ENCODE measurements at places on chromosomes 5 and 9.

GRCh38 chr9:122096620-122097415 lies 3.7 kb upstream of the TTLL11 start:
- DNase-seq = no peak

DNA sequence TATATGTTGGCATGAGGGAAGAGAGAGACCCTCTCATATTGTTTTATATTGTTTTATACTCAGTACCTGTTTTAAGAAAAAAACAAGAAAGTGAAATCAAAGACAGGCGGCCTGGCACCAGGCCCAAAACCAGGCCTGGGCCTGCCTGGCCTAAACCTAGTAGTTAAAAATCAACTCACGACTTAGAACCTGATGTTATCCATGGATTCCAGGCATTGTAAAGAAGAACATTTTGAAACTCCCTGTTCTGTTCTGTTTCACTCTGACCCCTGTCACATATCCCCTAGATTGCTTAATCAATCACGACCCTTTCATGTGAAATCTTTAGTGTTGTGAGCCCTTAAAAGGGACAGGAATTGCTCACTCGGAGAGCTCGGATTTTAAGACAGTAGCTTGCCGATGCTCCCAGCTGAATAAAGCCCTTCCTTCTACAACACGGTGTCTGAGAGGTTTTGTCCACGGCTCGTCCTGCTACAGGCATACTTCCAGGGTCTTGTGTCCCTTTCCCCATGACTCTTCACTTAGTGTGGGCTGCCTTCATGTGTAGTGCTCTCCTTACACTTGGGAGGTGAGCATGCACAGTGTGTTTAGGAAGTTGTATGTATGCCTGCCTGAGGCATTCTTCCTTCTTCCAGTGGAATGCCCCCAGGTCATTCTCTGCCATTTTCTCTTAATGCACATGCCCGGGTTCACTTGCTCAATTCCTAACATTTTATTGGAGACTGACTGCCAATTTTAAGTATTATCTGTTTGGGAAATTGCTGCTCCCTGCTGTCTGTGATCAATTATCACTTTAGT lies 17.8 kb downstream of the TBCA start:
- DNase-seq = no peak

GRCh38 chr5:86971034-86971571 lies 296.6 kb upstream of the RASA1 start:
- DNase-seq = peak; percentile 28

GRCh38 chr9:133971981-133972941 lies 19.9 kb downstream of the VAV2 start:
- no peak for DNase-seq

- DNase-seq = peak; percentile 32
These were observed 11.3 kb upstream of the TEX10 start for GRCh38 chr9:100364013-100364412.

DNA sequence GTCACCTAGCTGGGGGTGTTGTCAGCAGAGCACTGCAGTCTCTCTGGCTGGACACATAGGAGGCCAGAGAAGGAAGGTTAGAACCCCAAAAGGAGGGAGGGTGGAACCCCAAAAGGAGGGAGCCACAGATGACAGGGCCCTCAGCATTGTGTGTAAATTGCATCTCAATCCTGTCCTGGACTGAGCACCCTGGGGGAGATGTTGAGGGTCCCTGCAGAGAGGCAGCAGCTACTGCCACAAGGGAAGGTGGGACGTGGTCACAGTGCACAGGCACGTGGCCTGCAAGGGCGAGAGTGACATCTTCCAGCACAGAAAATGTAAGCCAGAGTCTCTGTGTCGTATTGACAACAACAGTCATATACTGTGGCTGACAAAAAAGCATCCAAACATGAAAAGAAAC lies 36.5 kb upstream of the CEP72 start:
- DNase-seq = no peak

- DNase-seq = no peak
These were observed 96.4 kb upstream of the SELENOP start for GRCh38 chr5:42908086-42908485.

- DNase-seq = no peak
These were observed 35.5 kb upstream of the ELL2 start for GRCh38 chr5:95996904-95997723.

GRCh38 chr5:112049738-112050137 lies 292.7 kb upstream of the NREP start:
- no peak for DNase-seq

DNA sequence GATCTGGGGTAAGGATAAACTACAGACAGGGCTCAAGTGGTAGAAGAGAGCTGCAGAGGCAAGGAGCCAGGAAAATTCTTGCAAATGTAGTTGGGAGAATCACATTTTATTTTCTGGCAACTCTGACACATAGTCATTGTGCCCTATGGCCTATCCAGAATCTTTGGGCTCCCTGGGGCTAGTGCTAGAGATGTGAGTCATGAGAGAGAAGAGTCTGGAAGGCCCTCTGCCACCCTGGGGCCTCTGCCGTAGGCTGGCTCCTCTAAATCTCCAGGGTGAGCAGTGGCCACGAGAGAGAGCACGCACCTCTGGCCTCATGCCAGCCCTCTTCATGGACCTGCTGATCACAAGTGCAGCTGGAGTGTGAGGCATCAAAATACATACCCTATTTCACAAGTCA lies 74.3 kb upstream of the SSBP2 start:
- no peak for DNase-seq

GRCh38 chr9:7375013-7375511 lies 424.5 kb downstream of the DMAC1 start:
- no peak for DNase-seq

DNA sequence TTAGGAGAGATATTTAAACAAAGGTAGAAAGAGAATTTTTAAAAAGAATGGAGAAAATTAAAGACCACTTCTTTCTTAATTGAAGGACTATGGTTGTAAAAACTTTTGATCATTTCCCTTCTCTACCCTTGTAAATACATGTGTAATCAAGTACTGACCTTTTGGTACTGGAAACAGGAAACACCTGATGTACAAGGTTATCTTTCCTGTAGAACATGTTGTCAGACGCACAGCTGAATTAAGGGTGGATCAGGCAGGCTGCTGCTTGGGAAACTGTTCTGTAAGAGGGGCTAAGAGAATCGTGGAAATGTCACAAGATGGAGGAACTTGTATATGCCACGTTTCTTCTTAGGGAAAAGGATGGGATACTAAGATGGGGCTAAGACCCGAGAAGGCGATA lies 341.6 kb downstream of the ZNF608 start:
- DNase-seq = no peak

- DNase-seq = no peak
These were observed 148.8 kb downstream of the RGS3 start for GRCh38 chr9:113612216-113612747.

DNA sequence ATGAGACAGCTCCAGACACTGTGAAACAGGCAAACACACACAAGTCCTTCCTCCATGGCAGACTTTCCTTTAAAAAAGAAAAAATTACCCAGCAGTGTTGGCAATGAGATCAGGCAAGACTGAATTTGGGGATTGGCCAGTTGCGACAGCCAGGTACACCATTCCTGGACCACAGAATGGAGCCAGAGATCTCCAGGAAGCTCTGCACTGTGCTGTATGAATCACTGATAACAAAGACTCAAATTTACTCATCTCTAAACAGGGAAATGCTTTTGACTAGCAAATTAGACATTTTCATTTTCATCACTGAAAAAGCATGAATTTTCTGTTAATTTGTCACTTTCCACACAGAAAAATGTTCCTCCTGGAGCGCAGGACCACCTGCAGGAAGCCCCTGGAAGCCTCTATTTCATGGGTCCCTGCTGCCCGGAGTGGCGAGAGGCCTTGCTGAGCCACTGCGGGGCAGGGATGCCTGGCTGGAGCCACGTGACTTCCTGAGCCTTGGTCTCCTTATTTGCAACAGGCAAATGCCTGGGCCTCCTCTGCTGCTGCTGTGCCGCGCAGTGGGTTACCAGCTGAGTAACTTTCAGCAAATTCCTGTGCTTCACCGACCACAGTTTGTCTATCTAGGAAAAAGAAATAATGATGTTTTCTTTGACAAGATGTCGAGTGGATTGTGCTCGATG lies 185.9 kb upstream of the ZNF618 start:
- no peak for DNase-seq

GRCh38 chr5:43007911-43008362 lies 32.2 kb downstream of the ANXA2R start:
- DNase-seq = peak; percentile 70

DNA sequence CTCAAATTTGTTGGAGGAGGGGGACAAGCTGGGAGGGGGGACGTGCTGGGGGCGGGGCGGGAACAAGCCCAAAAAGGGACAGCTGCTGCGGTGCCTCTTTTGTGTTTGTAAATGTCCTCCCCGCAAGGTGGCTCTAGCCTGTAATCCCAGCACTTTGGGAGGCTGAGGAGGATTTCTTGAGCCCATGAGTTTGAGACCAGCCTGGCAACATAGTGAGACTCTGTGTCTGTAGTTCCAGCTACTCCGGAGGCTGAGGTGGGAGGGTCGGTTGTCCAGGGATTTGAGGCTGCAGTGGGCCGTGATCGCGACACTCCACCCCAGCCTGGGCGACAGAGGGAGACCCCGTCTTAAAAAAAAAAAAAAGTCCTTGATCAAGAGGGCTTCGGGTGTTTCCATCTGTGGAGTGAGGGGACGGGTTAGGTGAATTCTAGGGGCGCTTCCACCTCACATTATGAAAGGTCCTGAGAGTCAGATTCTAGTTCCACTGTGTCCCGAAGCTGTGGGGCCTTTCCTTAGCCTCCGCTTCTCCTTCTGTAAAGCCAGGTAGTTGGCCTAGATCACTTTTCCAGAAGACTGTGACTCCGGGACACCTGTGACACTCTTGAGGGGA lies 779 bp upstream of the CTNNA1 start:
- DNase-seq = peak; percentile 67

- DNase-seq = no peak
These were observed 571.2 kb upstream of the WWC1 start for GRCh38 chr5:167720259-167720658.

DNA sequence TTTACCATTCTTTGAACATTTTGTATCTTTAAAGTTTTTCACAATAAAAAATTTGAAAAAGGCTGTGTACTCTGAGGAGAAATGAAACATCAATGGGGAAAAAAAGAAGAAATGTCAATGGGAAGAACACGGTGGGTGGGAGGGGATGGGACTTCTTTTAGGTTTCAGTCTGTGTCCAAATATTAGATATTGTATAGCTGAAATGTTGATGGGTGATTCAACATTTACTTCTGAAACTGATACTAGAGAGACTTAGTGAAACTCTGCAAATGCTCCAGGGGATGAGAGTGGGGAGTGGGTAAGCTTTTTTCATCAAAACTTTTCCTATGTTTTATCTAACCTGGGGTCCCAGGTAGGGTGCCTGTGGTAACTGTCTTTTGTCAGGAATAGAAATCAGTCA lies 311.9 kb downstream of the MAN2A1 start:
- DNase-seq = no peak

- DNase-seq = no peak
These were observed 44.4 kb downstream of the ZNF474 start for GRCh38 chr5:122173474-122174415.

DNA sequence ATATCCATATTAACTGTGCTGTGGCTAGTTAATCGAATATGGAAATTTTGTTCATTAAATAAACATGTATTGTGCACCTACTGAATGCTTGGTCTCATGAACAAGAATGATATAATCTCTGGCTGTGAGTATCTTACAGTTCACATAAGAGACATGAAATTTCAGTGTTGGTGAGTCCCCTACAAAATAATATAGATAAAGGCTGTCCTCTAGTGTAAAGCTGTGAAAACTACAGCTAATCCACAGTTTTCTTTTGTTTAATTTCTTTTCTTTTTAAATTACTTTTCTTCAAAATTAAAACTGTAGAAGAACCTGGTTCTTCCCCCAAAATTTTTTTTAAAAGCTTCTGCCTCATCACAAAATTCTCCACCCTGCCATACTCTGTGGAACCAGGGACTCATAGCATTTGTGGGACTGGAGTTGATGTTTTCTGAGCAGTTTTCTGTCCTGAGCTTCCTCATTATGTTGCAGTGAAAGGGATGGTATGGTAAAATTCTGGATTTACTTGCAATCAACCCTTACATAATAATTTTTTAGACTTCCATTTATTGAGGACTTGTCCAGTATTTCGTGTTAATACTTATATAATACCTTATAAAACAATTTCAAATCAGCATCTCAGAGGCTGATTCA lies 135.0 kb downstream of the STK32A start:
- DNase-seq = peak; percentile 26

- no peak for DNase-seq
These were observed 148.4 kb upstream of the TRPM3 start for GRCh38 chr9:71269859-71270258.

DNA sequence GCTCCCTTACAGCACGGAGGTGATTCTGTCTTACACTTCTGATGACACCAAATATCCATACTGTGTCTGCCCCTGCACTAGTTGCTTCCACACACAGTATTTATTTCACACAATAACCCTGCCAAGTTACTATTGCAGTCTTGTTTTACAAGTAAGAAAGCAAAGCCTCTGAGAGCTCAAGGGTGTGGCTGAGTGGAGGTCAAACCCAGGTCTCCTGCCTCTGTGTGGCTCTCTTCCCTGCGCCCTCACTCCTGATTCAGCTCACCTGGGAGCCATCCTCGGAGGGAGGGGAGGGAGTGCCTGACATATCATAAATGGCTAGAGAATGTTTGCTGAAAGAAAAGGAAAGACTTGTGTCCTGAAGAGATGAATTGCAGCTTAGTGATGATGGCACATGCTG lies 41.0 kb downstream of the MVB12B start:
- no peak for DNase-seq

DNA sequence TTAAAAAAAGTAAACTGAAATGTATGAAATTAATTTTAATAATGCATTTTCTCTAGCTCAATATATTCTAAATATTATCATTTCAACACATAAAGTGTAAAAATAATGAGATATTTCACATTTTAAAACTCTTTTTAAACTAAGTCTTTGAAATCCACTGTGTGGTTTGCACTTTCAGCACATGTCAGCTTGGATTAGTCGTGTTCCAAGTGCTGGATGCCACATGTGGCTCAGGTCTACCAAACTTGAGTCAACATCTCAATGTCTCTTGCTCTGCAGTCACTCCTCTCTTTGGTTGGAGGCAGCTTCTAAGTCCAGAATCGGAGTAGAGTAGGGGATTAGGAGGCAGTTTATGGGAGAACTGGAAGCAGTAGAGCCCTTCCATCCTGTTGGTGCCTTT lies 173.7 kb upstream of the ANKRD55 start:
- peak; percentile 48 for DNase-seq

GRCh38 chr9:123246534-123246933 lies 21.9 kb downstream of the STRBP start:
- DNase-seq = no peak

DNA sequence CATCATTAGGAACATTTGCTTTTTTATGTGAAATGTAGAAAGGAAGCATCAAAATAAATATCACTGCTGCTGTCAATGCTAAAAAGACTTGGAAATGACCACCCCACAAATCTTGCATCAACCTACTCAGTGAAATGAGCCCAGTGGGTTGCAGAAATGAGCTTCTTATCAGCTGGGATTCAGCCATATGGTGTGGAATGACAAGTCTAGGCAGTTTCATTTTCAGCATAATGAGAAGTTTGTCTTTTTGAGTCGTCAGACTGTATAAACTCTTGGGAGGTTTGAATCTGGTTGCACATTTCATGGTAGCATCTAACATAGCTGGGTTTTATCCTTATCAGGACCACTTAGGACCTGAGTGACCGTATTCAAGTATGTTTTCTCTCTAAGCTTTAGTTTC lies 251.1 kb upstream of the PPP1R2B start:
- no peak for DNase-seq

- DNase-seq = no peak
These were observed 166.6 kb downstream of the ROR2 start for GRCh38 chr9:91783411-91783810.

All from NCI-H82 (cell line).